ENCODE measurements at places on chromosomes 12 and 14. TPM values are rescaled to one million over a fixed set of nuclear protein-coding genes. Genes with fewer than 3 reads are reported as not detected.

- DNase-seq, result no peak
These were observed 21.8 kb upstream of the HDAC7 start for GRCh38 chr12:47841501-47841900.

GRCh38 chr14:96050482-96050881 lies 11.3 kb downstream of the C14orf132 start:
- no peak for DNase-seq

GRCh38 chr12:131855521-131856142 lies 27.4 kb downstream of the MMP17 start:
- DNase-seq, result no peak

DNA sequence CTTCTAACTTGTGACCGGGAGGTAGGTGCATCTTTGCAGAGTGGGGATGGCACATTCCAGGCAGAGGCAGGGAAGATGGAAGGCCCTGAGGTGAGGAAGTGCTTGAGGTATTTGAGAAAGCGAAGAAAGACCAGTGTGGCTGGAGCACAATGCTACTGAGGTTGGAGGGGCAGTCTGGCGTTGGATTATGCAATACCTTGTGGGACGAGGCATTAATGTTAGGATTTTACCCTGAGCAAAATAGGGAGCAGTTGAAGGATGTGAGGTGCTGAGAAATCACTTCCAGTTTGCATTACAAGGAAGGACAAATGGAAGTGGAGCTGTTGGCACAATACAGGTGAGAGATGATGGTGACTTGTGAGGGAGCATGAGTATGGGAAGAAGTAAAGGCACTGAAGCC lies 145.5 kb downstream of the KCNA5 start:
- no peak for DNase-seq

DNA sequence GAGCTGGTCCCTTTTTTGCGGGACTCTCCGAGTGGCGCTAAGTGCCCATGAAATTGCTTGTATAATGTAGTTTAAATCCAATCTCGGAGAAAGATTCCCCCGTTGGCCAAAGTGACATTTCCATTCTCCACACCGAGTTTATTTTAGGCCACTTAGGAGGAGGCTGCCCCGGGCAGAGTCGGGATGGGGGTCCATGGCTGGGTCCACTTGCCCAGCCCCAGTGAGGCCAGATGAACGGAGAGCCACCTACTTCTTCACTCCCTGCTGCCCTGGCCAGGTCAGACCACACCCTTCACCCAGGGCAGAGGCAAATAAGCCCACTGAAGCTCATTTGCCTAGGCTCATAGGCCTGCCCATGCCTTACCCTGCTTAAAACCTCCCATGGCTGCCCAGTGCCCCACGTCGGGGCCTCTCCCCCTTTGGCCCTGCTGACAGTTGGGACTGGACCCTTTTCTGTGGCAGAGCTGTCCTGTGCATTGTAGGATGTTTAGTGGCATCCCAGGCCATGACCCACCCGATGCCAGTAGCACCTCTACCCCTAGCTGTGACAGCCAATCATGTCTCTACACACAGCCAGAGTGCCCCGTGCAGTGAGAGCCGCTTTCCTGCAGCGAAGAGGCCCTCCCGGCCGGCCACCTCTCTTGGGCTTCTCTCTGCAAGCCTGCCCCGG lies 51.3 kb downstream of the FAM222A start:
- DNase-seq, result no peak

SETD3 gene
- 68.9 TPM for total RNA-seq

All from mucosa of gallbladder (tissue), 1 donor.